ENCODE measurements at places on chromosomes 3 and 15.

DNA sequence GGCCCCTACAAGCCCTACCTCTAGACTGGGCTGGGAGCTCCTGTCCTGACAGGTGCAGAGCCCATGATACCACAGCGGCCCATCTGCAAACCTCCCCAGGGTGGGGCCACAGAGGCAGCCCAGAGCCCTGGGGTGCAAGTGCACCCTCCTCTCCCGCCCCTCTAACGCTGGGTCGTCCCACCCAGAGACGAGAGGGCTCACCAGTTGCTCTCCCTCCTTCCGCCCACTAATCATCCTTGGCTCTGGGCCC, 742 bp downstream of the TNK2 start:
- DNase-seq = no peak

DNA sequence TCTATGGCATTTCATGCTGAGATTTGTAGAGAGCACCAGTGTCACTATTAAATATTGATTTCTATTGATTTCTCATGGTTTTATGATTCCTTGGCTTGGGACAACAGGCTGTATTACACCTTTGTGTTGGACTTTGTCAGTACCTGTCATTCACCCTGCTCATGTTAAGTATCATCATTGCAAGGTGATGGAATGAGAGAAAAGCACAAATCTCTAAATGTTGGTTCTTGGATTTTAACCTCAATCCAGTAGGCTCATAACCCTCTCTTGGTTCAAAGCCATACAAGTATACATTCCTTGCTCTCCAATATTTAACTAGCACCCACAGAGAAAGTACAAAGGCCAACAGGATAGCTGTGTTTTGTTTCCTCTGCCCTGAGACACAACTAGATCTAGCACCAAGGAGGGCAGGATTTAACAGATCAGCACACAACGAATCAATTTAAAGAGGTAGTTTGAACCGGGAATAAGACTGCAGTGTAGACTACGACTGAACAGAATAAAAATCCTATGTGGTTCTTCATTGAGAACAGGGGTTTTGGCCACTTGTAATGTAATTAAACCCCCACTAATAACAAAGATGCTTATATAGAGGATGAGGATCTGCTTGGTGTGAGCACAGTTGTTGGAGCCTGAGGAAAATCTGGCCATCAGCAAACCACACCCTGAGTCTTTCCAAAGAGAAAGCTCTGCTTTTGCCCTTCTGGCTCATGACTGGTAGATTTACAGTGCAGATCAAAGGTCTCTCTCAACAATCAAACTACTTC, 78.0 kb upstream of the TNFSF10 start:
- peak; percentile 51 for DNase-seq

- no peak for DNase-seq
Measured at GRCh38 chr3:73052857-73053256, 8.6 kb upstream of the EBLN2 start.

GRCh38 chr3:111904376-111905241, 45.5 kb downstream of the PHLDB2 start:
- no peak for DNase-seq

All from mucosa of gallbladder (tissue), 1 donor.